ENCODE measurements at places on chromosomes 11 and 22.

GRCh38 chr11:106875013-106875412 is 143.3 kb downstream of the GUCY1A2 start:
- no peak overlapping the region for H3K27ac ChIP-seq
- H3K27me3 ChIP-seq = no peaks in the 10 kb centered on the region
- H3K4me3 ChIP-seq = no peak overlapping the region

DNA sequence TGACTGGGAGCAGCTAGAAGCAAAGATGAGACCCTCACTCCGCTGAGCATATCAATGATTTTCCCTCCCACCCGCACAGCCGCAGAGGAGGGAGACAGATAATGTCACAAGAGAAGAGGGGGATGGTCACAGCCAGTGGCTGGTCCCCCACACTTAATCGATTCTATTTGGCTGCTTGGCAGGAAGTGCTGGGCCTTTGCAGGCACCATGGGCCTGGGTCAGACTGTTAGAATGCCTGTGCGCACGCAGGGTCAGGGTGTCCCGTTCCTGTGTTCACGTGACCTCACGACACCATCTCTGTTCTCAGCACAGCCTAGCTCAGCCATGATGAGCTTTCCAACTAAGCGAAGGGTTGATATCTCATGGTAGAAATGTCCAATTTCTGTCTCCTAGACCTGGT is 107.0 kb downstream of the MYO18B start:
- H3K27me3 ChIP-seq = no peaks in the 10 kb centered on the region
- DNase-seq = no peak
- H3K4me3 ChIP-seq = no peak overlapping the region
- no peaks in the 10 kb centered on the region for H3K36me3 ChIP-seq
- H3K4me1 ChIP-seq = no peaks in the 10 kb centered on the region
- H3K27ac ChIP-seq = no peak overlapping the region

- no peaks in the 10 kb centered on the region for H3K27me3 ChIP-seq
- no peaks in the 10 kb centered on the region for H3K4me1 ChIP-seq
- no peak for DNase-seq
- H3K36me3 ChIP-seq = no peaks in the 10 kb centered on the region
These were observed at the start of gene OR8H2 for GRCh38 chr11:56103210-56103737. Gene OR8H2 (plus strand): TSS chr11:56103687. CDS start chr11:56105043, 1,356 bp downstream.

DNA sequence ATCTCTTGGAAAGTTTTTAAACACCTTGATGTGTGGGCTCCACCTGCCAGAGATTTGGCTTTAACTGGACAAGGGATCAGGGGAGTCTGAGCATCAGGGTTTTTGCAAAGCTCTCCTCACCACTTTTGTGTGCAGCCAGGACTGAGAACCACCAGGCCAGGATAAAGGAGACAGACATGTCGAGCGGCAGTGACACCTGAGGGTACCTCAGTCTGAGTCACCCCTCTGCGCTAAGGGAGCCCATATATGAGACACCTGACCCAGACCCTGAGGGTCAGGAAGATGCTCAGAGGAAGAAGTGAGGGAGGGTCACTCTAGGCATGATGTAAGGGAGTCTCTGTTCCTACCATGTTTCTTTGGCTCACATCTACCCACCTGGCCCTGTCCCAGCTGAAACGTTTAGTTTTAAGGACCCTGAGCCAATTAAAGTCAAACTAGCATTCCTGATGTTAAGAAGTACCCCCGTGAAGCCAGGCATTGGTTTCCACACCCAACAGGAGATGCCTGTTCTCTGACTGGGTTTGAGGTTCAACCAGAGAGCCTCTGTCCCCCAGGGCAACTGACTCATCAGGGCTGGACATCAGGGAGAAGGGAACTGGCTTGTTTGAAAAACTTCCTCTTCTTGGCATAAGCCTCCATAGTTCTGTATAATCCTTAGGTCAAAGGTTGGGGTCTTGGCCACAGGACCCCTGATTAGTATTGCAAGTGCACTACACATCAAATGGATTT is 72.4 kb upstream of the BIRC3 start:
- no peak overlapping the region for H3K4me3 ChIP-seq
- no peaks in the 10 kb centered on the region for H3K4me1 ChIP-seq
- H3K27ac ChIP-seq = no peak overlapping the region

- no peak for DNase-seq
- no peaks in the 10 kb centered on the region for H3K27me3 ChIP-seq
- peak overlapping the region; percentile 85 for H3K27ac ChIP-seq
These were observed 79.9 kb upstream of the GRIK4 start for GRCh38 chr11:120431633-120432032.

GRCh38 chr22:32745251-32745995 is 56.1 kb upstream of the TIMP3 start:
- peak overlapping the region; percentile 10 for H3K27ac ChIP-seq
- H3K4me1 ChIP-seq = peaks cover 18% of the 10 kb centered on the region
- no peaks in the 10 kb centered on the region for H3K36me3 ChIP-seq
- H3K27me3 ChIP-seq = no peaks in the 10 kb centered on the region

DNA sequence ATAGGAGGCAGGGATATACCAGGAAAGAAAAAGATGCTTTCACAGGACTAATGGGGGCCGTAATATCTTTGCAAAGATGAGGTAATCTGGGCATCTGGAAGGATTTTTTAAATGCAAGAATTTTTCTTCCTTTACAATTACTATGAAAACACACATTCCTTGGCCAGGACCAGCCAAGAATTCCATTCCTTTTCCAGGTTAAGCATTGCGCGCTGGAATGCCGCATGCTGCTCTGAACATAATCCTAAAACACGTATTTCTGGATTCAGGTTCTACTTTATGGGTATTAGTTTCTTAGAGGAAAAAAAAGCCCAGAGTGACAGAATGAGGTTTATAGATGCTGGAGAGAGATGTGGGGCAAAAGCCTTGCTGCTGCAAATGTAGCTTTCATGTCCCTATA is 99.4 kb upstream of the SORL1-AS1 start:
- H3K4me1 ChIP-seq = no peaks in the 10 kb centered on the region
- H3K27me3 ChIP-seq = no peaks in the 10 kb centered on the region
- H3K36me3 ChIP-seq = no peaks in the 10 kb centered on the region
- no peak overlapping the region for H3K4me3 ChIP-seq
- no peak overlapping the region for H3K27ac ChIP-seq
- no peak for DNase-seq

- no peaks in the 10 kb centered on the region for H3K36me3 ChIP-seq
- H3K27ac ChIP-seq = no peak overlapping the region
- no peak overlapping the region for H3K4me3 ChIP-seq
- H3K27me3 ChIP-seq = peaks cover 4% of the 10 kb centered on the region
These were observed 18.5 kb downstream of the FIBIN start for GRCh38 chr11:27012234-27012921.

DNA sequence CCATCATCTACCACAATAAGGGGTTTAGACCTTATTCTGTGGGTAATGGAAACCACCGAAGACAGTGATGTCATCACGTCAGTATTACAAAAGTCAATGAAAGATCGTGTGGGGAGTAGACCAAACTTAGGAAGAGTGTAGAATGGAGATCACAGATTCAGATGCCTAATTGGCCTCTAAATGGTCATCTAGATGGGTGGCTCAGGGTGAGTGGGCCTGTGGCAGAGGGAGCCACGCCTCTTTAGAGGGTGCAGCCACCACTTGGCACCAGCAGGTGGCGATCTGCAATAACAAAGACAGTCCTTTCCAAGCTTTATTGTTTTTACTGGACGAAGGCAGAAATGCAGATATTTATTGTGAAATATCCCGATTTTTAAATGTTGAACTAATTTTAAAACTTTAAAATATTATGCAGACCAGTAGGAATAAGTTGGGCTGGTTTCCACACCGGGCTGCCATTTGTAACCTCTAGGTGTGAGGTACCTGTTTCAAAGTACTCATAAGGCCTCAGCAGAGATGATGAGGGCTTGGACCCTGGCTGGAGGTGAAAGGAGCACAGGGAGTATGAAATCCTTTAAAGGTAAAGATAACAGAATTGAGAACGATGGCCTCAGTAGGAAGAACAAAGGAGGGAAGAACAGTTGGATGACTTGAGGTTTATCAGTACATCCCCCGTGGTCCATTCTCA is 222.0 kb downstream of the DBX1 start:
- DNase-seq = no peak
- peaks cover 12% of the 10 kb centered on the region for H3K36me3 ChIP-seq
- H3K4me3 ChIP-seq = no peak overlapping the region
- no peak overlapping the region for H3K27ac ChIP-seq
- H3K4me1 ChIP-seq = no peaks in the 10 kb centered on the region

GRCh38 chr11:116224154-116224888 is 548.5 kb downstream of the BUD13 start:
- no peak overlapping the region for H3K27ac ChIP-seq
- H3K27me3 ChIP-seq = no peaks in the 10 kb centered on the region
- H3K4me3 ChIP-seq = no peak overlapping the region
- no peaks in the 10 kb centered on the region for H3K36me3 ChIP-seq

- H3K27me3 ChIP-seq = no peaks in the 10 kb centered on the region
- H3K36me3 ChIP-seq = no peaks in the 10 kb centered on the region
These were observed 444 bp downstream of the CAVIN3 start for GRCh38 chr11:6319704-6320410.

DNA sequence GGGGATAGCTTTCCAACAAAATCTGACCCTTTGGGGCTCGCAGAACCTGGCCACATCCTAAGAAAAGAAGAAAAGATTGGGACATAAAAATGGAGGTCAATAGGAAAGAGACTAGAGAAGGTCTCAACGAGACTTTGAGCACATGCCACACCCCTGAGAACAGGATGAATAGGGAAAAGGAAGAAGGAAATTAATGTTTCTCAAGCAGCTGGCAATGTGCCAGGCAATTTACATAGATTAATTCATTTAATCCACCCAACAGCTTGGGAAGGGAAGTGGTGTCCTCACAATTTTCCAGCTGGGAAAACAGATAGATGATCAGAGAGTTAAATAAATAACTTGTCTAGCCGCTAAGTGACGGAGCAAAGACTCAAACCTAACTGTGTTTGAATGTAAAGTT is 50.7 kb downstream of the PAMR1 start:
- no peaks in the 10 kb centered on the region for H3K27me3 ChIP-seq
- peak; percentile 59 for DNase-seq
- no peak overlapping the region for H3K4me3 ChIP-seq
- peaks cover 27% of the 10 kb centered on the region for H3K4me1 ChIP-seq

DNA sequence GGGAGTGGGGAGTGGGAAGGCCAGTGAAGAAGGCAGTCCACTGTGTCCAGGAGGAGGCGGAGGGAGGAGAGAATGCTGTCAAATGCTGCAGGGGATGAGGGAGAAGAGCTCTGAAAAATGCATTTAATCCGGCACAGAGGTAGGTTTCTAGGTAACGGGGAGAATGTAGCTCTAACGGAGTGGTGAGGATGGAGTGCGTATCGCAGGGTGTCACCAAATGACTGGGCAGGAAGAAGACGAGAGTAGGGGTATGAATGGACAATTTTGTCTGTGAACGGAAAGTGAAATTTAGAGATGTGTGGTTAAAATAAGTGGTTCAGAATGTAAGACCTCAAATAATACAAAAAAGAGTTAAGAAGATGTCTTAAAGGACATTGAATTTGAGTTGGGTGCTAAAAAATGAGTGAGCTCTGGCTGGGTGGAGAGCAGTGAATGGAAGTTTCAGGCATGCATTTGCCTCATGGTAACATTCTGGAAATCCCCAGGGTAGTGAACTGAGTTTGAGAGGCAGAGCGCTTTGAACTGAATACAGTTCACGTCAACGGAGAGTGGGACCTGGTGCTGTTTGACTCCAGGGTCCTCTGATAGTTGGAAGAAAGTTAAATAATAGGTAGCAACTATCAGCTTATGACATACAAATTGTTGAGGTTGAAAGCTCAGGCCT is 81.3 kb upstream of the CADM1 start:
- peaks cover 8% of the 10 kb centered on the region for H3K4me1 ChIP-seq
- H3K27ac ChIP-seq = no peak overlapping the region
- DNase-seq = no peak
- no peaks in the 10 kb centered on the region for H3K36me3 ChIP-seq

- no peaks in the 10 kb centered on the region for H3K27me3 ChIP-seq
- peaks cover 42% of the 10 kb centered on the region for H3K36me3 ChIP-seq
- H3K27ac ChIP-seq = no peak overlapping the region
- DNase-seq = no peak
These were observed 4.6 kb downstream of the DDB1 start for GRCh38 chr11:61328351-61328750.

GRCh38 chr11:20020198-20020597 is 140.1 kb downstream of the DBX1 start:
- no peak overlapping the region for H3K4me3 ChIP-seq
- H3K27ac ChIP-seq = no peak overlapping the region
- peaks cover 6% of the 10 kb centered on the region for H3K4me1 ChIP-seq
- DNase-seq = no peak
- H3K27me3 ChIP-seq = no peaks in the 10 kb centered on the region

DNA sequence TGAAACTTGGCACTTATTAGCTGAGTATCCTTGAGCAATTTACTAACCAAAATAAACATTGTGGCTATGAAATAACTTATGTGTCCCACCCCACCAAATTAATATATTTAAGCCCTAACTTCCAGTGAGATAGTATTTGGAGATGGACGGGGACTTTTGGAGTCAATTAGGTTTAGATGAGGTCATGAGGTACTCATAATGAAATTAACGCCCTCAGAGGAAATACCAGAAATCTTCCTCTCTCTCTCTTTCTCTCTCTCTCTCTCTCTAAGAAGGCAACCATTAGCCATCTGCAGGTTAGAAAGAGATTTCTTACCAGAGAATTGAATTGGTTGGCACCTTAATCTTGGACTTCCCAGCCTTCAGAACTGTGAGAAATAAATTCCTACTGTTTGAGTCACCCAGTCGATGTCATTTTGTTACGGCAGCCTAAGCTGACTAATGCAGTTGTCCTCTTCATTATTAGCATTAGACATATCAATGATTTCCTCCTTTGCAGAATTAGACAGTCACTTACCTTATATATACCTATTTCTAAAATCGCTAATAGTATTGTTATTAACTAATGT is 1284.0 kb downstream of the FAM181B start:
- H3K27ac ChIP-seq = no peak overlapping the region
- no peaks in the 10 kb centered on the region for H3K27me3 ChIP-seq
- no peak overlapping the region for H3K4me3 ChIP-seq
- DNase-seq = no peak

DNA sequence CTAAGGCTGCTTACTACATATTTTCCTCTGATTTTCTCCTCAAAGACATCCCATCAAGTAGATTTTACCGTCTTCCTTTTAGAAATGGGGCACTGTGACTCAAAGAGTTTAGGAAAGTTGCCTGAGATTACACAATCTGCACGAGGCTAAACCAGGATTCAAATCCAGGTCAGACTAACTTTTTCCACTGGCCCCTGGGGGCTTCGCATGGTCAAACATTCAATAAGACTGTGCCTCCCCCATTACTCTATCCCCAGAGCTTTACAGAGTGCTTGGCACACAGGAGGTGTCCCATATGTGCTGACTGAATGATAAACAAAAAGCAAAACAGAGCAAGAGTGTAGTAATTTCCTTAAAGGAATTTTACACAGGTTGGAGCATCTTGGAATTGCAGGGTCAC is 118.1 kb upstream of the TEAD1 start:
- no peaks in the 10 kb centered on the region for H3K27me3 ChIP-seq
- H3K36me3 ChIP-seq = no peaks in the 10 kb centered on the region
- no peak overlapping the region for H3K4me3 ChIP-seq
- peak overlapping the region; percentile 17 for H3K27ac ChIP-seq
- H3K4me1 ChIP-seq = peaks cover 42% of the 10 kb centered on the region

All from lung (tissue), 17 donors.